ENCODE measurements at places on chromosomes 13 and 19.

- DNase-seq, result no peak
Observed at GRCh38 chr19:5253406-5254110, 87.1 kb downstream of the PTPRS start.

- DNase-seq, result no peak
Observed at GRCh38 chr19:11979527-11979926, 14.7 kb downstream of the ZNF763 start.

DNA sequence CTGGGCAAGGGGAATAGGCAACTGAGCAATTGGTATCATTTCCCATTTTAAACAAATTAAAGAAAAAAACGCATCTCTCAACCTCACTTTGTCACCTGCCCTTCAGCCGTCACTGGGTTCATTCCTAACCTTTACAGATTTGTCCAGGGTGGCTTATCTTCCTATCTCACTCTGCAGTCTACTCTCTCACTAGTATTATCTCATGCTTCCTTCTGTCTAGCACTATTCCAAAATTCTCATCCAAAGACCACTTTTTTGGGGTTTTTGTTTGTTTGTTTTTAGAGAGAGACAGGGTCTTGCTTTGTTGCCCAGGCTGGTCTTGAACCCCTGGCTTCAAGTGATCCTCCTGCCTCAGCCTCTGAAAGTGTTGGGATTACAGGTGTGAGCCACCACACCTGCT lies 26.7 kb upstream of the MPHOSPH8 start:
- no peak for DNase-seq

DNA sequence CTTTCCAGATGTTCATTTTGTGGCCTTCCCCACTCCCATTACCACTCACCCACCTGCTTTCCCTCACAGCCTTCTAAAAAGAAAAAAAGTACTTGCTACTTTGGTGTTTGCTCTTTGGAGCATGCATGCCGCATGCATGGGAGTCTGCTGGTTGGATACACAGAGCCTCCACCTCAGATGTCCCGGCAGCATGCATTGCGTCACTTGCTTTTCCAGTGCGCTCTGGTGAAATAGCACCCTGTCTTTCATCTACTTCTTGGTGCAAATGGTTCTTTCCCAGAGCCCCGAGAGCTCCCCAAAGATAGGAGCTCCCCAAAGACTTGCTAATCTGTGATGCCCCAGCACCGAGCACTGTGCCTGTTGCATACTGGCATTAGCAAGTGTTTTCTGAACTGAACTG lies 333.2 kb upstream of the ZNF507 start:
- no peak for DNase-seq

GRCh38 chr19:33724021-33724720 lies 72.5 kb upstream of the KCTD15 start:
- DNase-seq, result no peak

DNA sequence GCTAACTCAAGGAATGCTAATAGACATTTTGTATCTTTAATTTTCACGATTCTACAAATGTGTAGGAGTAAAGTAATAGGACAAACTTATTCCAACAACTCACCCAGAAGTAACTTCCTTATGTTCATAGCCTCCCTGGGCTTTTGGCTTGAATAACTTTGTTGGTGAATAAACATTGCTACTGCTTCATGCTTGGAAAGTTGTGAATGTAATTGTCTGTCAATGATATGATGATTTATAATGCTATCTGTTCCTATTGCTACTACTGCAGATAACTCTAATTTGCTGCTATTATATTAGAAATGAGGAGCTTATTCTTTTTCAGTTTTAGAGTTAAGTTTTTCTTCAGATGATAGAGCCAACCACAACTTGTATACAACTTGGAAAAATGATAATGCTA lies 307.7 kb downstream of the PCDH9 start:
- DNase-seq, result no peak

- peak; percentile 42 for DNase-seq
Observed at GRCh38 chr19:12156223-12157058, at the start of gene ZNF625. ZNF625 (minus strand) TSS chr19:12156734; CDS start chr19:12156558, 176 bp downstream.

DNA sequence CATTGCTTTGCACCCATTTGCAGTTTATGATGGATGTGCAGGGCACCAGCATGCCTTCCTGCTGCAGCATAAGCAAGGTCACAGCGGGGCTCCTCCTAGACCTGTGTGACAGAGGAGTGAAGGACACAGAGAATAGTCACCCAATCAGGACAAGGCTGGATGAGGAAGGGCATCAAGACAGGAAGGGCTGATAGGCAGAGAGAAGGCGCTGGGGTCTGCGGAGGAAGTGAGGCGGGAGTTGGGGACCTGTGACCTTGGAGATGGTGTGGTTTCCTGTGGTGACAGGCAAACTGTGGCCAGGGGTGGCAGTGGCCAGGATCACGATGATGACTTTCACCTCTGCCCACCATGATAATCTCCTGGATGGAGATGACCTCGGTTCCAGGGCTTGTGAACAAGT lies 16.4 kb upstream of the KCTD15 start:
- DNase-seq, result no peak

- DNase-seq, result no peak
Observed at GRCh38 chr19:36009220-36009619, 607 bp upstream of the SYNE4 start.

GRCh38 chr13:110132225-110132982 lies 174.6 kb downstream of the COL4A1 start:
- no peak for DNase-seq

- DNase-seq, result no peak
Observed at GRCh38 chr13:60944016-60944415, 471.6 kb downstream of the PCDH20 start.

DNA sequence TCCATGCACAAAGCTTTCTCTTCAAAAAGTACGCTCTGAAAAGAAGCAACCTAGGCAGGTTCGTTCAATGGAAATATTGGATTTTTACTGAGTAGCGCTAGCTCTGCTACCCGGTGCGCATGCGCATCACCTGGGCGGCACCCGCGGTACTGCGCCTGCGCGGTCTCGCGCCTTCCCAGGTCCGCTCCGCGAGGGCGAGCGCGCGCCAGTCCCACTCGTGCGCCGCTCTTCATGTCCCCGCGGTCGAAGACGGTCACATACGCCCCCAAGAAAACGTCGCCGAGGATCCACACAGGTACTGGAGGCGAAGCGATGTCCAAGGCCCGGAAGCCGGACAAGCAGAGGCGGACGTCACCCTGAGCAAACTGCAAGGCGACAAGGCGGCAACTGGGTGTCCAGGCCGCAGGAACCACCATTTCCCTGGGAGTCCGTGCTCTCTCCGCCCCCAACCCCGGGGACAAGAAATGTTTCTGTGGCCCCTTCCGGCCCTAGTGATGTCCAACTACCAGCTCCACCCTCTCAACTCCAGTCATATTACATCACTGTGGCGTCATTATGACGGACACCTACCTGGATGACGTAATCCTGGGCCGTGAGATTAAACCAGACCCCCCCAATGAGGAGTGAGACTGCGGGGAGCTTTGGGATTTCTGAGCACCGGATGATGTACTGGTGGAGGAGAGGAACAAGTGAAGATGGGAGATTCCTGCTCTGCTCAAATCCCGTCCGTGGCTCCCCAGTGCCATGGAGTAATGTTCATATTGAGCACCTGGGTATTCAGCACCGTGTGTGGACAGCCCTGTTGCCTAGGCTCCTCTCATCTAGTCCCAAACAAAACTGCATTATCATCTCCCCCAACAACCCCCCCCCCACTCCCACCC lies 4.8 kb upstream of the KCNC3 start:
- DNase-seq, result peak; percentile 17

- peak; percentile 90 for DNase-seq
Observed at GRCh38 chr13:20351281-20352022, 119.3 kb upstream of the GJB6 start.

DNA sequence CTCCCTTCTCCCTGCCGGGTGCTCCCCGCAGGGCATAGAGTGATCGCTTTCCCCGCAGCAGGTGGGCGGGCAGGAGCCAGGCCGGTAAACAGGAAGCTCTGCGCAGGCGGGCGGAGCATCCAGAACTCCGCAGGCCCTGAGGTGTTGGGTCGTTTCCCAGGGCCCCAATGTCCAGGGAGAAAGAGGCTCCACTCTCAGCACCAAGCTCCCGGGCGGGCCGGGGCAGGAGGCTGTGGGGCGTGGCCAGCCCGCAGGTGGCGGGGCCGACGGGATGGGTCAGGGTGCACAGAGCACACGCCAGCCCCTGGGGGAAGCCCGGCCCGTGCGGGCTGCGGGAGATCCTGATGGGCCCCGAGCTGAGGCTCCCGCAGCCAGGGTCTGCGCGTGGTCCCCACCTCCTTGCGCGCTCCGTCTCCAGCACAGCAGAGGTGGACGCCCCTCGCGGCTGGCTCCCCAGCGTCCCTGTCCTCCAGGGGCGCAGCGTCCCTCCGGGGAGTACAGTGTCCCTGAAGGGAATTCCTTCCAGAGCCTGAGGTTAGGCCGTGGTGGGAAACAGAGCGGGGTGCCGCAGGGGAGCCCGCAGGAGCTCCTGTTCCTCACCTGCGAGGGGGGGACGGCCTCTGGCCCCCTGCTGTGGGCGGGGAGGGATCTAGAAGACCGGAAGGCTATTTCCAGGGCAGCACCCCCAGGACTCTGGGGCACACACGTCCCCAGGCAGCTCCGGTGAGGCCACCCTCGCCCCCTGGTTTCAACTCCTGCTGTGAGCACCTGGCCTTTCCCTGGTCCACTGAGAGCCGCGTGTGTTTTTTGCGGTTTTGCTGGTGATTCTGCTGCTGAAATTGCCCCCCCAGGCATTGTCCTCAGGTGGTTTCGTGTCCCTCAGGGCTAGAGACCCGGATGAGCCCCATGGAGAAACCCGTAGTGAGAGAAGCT lies 12.2 kb downstream of the PIP5K1C start:
- no peak for DNase-seq

DNA sequence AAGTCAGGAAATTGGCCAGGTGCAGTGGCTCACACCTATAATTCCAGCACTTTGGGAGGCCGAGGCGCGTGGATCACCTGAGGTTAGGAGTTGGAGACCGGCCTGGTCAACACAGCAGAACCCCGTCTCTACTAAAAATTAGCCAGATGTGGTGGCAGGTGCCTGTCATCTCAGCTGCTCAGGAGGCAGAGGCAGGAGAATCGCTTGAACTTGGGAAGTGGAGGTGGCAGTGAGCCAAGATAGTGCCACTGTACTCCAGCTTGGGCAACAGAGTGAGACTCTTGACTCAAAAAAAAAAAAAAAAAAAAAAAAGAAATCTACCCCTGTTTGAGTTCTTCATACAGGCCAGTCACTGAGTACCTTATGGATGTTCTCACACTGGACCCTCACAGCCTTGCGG lies 42.0 kb downstream of the SLC15A1 start:
- DNase-seq, result no peak

DNA sequence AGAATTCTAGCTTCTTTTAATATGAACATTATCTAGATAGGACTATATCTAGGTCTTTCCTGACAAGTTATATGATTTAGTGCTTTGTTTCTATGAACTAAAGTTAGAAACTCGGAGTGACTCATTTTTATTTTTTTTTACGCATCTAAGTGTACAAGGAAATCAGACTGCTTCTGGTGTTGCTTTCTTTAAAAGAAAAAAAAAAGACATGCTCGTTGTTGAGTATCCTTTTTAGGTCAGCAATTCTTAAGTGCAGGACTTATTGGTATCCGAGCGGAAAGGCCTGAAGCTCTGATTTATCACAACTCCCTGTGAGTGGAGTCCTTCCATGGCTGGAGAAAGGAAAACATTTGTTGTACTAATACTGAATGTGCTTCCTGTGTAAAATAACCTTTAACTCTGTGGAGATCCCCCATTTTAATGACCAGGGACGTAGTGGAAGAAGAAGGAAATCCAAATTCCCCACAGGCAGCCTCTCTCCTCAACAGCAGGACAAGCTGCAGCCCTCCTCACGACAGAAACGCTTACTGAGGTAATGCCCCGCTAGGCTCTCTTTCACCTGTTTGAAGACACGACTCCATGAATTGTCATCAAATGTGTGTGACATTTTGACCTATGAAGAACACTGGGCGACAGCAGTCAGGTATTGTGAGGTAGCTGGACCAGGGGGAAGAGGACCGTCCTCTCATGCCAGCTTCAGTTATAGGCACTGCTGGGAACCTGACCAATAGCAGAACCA lies 17.9 kb upstream of the POMP start:
- no peak for DNase-seq

GRCh38 chr13:90154311-90154960 lies 1193.1 kb upstream of the MIR17HG start:
- no peak for DNase-seq

GRCh38 chr13:99659226-99659625 lies 158.0 kb downstream of the TM9SF2 start:
- DNase-seq, result no peak

DNA sequence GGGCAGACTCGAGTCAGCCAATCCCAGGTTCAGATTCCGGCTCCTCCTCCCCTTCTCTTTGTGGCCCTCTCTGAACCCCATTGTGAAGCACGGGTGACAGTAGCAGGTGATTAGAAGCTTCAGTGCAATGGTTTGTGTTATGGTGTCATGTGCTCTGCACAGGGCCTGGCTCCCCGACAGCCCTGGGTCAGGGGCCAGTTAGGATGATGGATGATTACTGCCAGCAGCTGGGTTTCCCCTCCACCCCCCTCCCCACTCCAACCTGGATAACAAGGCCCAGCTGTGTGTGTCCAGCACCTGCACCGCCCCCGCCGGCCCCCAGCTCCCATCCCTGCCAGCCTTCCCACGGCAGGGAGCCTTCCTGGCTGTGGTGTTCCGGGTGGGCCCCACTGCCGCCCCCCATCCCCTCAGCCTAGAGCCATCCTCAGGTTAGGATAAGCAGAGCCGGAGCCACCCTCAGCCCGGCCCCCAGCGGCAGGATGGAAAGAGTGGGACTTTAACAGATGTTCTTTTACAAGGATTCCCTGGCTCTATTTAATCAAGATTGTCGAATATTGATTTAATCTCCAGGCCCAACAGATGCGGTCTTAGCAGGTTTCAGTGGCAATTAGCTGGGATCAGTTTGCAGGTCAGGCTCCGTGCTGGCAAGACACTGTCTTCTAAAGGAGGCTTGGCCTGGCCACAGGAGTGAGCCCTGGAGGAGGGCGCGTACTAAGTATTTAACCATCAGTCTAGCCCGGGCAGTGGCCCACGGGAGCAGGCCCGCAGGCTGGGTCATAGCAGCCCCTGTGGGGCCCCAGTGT lies 156.2 kb downstream of the SIPA1L3 start:
- no peak for DNase-seq

- no peak for DNase-seq
Observed at GRCh38 chr13:24742977-24743376, 21.0 kb upstream of the RNF17 start.

DNA sequence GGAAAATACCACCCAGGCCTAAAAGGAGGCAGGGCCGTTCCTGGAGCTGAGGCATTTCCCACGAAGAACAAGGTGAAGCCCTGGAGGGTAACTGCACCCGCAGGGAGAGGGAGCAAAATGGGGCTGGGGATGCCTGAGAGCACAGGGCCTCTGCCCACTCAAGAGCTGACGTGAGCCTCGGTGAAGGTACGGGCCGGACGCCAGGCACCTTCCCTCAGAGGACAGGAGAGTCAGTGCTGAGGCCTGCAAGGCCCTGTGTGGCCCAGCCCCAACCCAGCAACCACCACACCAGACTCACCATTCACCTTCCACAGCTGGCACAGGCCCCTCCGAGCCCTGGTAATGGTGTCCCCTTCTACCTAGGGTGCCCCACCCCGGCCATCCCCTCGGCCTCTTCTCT lies 36.3 kb downstream of the DNMT1 start:
- DNase-seq, result no peak

DNA sequence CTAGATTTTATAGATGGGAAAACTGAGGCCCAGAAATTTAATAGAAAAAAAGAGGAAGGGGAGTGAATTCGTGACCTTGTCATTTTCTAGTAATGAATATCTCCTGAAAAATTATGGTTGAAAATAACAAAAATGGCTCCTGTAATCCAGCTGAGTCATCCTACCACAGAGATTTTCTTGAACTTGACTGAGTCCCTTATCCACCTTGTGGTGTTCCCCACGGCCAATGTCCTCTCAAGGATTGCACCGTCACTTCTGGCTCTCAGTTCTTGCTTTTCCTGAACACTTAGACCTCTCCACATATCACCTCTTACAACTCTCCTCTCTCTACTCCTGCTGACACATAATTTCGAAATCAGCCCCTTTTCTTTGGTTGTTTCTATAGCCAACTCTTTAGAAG lies 1.2 kb upstream of the KATNAL1 start:
- DNase-seq, result no peak
